ENCODE measurements at places on chromosomes 12 and 14.

- H3K4me1 ChIP-seq: peaks cover 37% of the 10 kb centered on the region
- no peaks in the 10 kb centered on the region for H3K36me3 ChIP-seq
- DNase-seq: no peak
- no peak overlapping the region for H3K4me3 ChIP-seq
- no peak overlapping the region for H3K27ac ChIP-seq
- peaks cover 21% of the 10 kb centered on the region for H3K27me3 ChIP-seq
Measured at GRCh38 chr12:48968467-48968866, 3.1 kb downstream of the WNT10B start.

- H3K27ac ChIP-seq: no peak overlapping the region
- no peaks in the 10 kb centered on the region for H3K27me3 ChIP-seq
- no peak for DNase-seq
- no peaks in the 10 kb centered on the region for H3K36me3 ChIP-seq
- no peak overlapping the region for H3K4me3 ChIP-seq
- H3K4me1 ChIP-seq: no peaks in the 10 kb centered on the region
Measured at GRCh38 chr12:19018302-19018970, 111.1 kb upstream of the PLEKHA5 start.

DNA sequence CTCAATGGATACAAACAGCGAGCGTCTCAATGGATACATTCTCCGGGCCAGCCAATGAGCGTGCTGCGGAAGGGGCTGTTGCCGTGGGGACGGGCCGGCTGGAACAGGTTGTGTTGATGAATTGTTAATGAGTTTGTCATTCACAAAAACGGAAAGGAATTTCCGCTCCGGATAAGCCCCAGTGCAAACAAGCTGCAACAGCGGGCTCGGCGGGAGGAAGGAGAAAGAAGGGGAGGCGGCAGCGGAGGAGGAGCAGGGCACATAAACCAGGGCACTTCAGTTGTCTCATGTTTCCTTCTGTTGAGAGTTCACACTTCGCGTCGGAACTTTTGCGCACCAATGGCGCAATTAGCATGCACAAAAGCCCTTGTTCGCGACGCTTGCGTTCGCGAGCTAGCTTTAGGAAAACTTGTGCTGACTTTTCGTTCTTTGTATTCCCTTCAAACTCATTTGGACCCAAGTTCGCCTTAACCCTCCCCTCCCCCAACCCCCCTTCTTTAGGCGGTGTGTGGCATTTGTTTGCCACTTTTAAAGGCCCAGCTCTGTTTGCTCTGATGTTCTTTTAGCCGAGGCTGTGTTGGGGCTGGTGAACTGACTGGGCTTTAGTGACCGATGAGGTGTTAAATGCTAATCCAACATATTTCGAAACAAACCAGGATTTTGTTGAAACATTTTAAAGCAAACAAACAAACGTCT, at the start of gene DUSP6:
Gene DUSP6, minus strand, starts transcription at position 10 of the 696 bp plus-strand sequence. CDS start 462 bp downstream, outside the sequence.
- peaks cover 62% of the 10 kb centered on the region for H3K4me1 ChIP-seq
- H3K27me3 ChIP-seq: no peaks in the 10 kb centered on the region
- DNase-seq: peak; percentile 62
- H3K27ac ChIP-seq: peak within 1 kb of the TSS; percentile 82
- peak within 1 kb of the TSS; percentile 84 for H3K4me3 ChIP-seq

GRCh38 chr12:62632411-62632918, 165.8 kb downstream of the MON2 start:
- H3K4me3 ChIP-seq: peak overlapping the region; percentile 85
- peaks cover 12% of the 10 kb centered on the region for H3K4me1 ChIP-seq
- peaks cover 63% of the 10 kb centered on the region for H3K27me3 ChIP-seq
- H3K27ac ChIP-seq: no peak overlapping the region
- peak; percentile 35 for DNase-seq

DNA sequence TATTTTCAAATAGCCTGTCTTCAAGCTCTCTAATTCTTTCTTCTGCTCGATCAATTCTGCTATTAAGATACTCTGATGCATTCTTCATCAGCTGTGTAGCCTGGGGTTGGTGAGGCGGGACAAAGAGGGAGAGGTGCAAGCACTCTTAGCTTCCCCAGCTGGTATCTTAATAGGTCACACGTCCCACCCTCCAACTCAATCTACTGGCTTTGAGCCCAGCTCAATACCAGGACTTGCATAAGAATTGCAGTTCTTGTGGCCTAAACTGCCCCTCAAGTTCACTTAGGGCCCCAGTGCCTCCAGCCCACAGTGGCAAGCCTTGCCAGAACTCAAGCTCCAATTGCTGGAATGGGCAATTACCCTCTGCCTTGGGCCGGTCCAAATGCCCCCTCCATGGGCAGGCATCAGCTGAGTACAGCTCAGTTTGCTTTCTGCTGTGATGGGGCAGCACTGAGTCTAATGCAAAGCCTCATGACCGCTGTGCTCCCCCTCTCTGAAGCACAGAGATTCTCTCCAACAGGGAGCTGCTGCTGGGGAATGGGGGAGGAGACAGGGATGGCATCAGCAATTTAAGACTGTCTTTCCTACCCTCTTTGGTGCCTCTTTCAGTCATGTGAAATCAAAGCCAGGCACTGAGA, 5.6 kb upstream of the SPATA7 start:
- peaks cover 2% of the 10 kb centered on the region for H3K27me3 ChIP-seq
- H3K36me3 ChIP-seq: no peaks in the 10 kb centered on the region
- no peak overlapping the region for H3K4me3 ChIP-seq
- H3K4me1 ChIP-seq: peaks cover 5% of the 10 kb centered on the region
- H3K27ac ChIP-seq: no peak overlapping the region

GRCh38 chr12:80162177-80162576, 62.8 kb downstream of the OTOGL start:
- no peak for DNase-seq
- peaks cover 5% of the 10 kb centered on the region for H3K27me3 ChIP-seq
- no peaks in the 10 kb centered on the region for H3K36me3 ChIP-seq
- no peaks in the 10 kb centered on the region for H3K4me1 ChIP-seq

DNA sequence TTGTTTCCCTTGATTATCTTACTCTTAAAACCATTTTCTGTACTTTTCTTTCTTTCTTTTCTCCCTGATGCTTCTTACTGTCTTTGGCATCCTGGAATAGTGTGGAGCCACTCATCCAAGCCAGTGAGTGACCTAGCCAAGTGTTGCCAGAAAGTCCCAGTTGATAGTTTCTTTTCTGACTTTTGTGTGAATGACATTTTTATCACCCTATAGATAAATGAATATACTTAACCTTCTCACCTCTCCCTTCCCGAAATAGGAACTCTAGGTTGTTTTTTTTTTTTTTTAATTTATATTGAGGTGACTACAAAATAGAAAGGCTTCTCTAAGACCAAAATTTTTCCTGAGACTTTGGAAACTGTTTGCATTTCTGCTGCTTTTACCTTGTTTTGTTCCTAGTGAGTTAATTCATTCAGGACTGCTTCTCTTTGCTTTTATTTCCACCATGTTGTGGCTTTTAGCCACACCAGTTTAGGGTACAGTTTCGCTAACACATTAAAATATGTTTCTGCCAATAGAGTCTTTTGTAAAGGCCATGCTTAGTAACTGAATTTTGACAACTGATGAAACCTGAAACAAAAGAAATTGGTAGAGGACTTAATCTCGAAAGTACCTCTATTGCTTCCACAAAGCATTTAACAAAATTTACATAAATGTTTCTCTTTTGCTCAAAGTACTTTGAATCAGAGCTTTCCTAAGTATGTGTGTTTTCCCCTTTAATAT, 194.6 kb downstream of the ERC1 start:
- DNase-seq: no peak
- no peaks in the 10 kb centered on the region for H3K27me3 ChIP-seq
- no peak overlapping the region for H3K27ac ChIP-seq
- peaks cover 58% of the 10 kb centered on the region for H3K36me3 ChIP-seq

Measured in activated B cell treated with CpG ODN at 0.5 μM for 24 hours (primary cell).